Stimulated activated CD8-positive, alpha-beta memory T cell treated with anti-CD3 and anti-CD28 coated beads, Interleukin-15, amount 100 ng/mL, for 4 hours (primary cell): ENCODE measurements at places on chromosomes 3 and 15.
A peak's percentile ranks its signal among the peaks of the same experiment; 100 is the strongest.

- peak; percentile 20 for DNase-seq
These were observed 36.5 kb downstream of the DAPK2 start for GRCh38 chr15:64009798-64010261.

GRCh38 chr15:78057803-78058202 is 19.7 kb downstream of the TBC1D2B start:
- no peak for DNase-seq

GRCh38 chr3:197356275-197356674 is 57.9 kb upstream of the DLG1 start:
- DNase-seq: no peak

DNA sequence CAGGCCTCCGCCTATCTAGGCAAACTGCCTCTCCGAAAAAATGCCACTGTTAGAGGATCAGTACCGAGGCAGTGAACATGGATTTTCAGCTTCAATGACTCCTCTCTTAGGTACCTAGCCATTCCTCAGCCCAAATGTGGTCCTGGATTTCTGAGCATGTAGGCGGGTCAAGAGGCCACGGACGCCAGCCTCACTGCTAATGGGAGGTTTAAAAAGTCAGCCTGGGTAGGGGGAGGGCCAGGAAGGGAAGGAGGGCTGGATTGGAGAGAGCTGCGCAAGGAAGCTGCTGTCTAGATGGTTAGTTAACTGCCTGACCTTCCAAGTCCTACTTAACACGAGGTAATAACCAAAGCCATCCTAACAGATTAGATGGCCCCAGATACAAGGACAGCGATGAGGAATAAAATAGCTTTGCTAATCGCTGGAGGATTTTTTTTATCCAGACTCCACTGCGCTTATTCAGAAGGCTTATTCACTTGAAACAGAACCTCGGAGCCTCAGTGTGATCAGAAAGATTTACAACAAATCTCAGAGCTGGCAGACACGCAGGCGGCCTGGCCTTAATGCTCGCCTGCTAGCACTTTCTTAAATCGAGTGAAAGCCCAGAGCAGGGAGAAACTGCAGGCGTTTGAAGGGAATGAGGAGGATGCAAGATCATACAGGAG is 34.3 kb downstream of the TLE3 start:
- DNase-seq: no peak

GRCh38 chr15:66592505-66593218 is 26.9 kb upstream of the LCTL start:
- DNase-seq: no peak

DNA sequence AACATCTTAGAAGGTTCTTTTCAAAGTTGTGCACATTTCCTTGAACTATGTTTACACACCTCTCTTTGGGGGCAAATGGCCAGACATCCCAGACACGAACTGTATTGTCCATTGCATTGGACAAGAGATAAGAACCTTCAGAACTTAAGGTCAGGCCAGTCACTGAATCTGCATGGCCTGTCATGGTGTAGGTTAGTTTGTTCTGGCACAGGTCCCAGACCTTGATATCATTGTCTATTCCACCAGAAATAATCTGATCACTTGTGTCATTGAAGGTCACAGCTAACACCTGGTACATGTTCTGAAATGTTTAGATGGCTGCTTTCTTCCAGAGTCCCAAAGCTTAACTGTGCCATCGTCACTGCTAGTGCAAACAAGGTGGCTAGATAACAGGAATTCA is 55.7 kb downstream of the KCNAB1 start:
- DNase-seq: no peak

- no peak for DNase-seq
These were observed 81.2 kb upstream of the CDV3 start for GRCh38 chr3:133492159-133492741.

GRCh38 chr15:85388566-85389305 is 8.3 kb downstream of the AKAP13 start:
- DNase-seq: no peak

DNA sequence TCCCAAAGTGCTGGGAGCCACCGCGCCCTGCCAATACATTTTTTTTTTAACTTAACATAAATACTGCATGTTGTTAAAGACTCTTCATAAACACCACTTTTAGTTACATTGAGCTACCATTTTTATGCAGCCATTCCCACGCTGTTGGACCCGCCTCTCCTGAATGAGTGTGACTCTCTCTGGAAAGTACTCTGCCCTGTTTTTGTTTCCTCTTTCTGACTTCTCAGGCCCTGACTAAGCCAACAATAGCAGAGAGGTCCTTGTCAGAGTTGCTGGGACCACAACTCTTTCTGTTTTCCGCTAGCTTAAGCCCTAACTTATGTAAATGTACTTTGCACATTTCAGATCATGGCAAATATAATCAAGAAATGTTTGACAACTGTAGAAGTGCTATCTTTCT is 35.2 kb downstream of the PARP15 start:
- no peak for DNase-seq

- DNase-seq: no peak
These were observed 192.5 kb downstream of the SHOX2 start for GRCh38 chr3:157913741-157914150.

- DNase-seq: no peak
These were observed 207.9 kb upstream of the TBL1XR1 start for GRCh38 chr3:177405191-177405672.

GRCh38 chr3:126873416-126873815 is 109.5 kb upstream of the PLXNA1 start:
- no peak for DNase-seq

DNA sequence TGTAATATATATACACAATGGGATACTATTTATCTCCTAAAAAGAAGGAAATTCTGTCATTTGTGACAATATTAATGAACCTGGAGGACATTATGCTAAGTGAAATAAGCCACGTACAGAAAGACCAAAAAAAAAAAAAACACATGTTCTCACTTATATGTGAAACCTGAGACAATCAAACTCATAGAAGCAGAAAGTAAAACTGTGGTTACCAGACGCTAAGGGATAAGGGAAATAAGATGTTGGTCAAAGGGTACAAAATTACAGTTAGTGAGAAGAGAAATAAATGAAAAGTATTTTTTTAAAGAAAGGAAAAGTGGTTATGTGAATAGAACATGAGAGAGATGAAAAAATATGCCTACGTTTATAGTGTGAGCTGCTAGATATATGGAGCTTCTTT is 101.1 kb downstream of the CPNE4 start:
- DNase-seq: no peak

GRCh38 chr3:149319750-149320149 is 13.7 kb downstream of the TM4SF18 start:
- DNase-seq: no peak

GRCh38 chr3:28077572-28077971 is 163.8 kb upstream of the CMC1 start:
- no peak for DNase-seq

GRCh38 chr15:62950462-62950931 is 92.0 kb upstream of the TPM1 start:
- DNase-seq: no peak

DNA sequence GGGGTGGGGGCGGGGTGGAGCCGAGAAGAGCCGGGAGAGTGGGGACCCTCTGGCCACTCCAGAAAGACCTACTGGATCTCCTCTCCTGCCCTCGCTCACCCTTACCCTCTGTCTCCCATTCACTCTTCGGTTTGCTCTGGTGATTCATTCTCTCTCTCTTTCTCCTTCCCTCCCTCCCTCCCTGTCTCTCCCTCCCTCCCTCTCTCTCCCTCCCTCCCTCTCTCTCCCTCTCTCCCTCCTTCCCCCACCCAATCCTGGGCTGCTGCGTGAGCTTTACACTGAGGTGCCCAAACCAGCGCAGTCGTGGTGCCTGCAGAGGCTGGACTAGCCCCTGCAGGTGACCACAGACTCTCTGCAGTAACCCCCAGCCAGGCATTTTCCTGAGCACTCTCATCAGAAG is 32.2 kb upstream of the ADAMTS17 start:
- DNase-seq: no peak

DNA sequence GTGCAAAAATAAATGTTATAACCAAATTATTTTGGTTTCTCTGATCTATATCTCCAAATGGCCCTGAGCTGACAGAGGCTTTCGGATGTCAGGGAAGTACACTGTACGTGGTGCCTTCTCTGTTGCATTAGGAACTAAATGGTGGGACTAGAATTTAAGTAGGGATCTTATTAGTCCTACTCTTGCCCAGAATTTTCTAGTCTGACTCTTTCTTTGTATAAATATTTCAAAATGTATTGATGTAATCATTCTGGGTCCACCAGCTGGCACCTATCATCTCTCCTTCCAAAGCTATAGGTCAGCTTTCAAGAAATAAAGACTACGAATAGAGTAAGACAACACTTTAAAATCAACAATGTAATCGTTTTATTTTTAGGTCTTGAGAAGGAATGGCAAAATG is 22.3 kb upstream of the MLF1 start:
- DNase-seq: no peak

- no peak for DNase-seq
These were observed 20.4 kb downstream of the CFAP100 start for GRCh38 chr3:126414961-126415660.

DNA sequence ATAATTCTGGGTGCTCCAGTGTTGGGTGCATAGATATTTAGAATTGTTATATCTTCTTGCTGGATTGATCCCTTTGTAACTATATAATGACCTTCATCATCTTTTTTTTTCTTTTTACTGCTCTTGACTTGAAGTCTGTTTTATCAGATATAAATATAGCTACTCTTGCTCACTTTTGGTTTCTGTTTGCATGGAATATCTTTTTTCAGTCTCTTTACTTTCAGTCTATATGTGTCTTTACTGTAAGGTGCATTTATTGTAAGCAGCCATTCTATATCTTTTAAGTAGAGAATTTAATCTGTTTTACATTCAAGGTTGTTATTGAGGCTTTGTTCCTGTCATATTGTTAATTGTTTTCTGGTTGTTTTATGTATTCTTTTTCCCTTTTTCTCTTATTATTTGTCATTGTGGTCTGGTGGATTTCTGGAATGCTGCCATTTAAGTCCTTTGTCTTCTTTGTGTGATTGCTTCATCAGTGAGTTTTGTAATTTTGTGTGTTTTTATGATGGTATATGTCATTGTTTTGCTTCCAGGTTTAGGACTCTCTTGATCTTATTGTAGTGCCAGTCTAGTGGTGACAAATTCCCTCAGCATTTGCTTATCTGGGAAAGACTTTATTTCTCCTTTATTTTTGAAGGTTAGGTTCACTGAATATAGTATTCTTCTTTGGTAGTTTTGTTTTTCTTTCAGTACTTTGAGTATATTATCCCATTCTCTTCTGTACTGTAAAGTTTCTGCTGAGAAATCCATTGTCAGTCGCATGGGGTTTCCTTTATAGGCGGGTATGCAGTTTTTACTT is 8.3 kb upstream of the PRR23C start:
- DNase-seq: no peak

- no peak for DNase-seq
These were observed 488.3 kb upstream of the GOLIM4 start for GRCh38 chr3:168583977-168584376.

- DNase-seq: no peak
These were observed 132.6 kb upstream of the LRRN1 start for GRCh38 chr3:3666664-3667063.

DNA sequence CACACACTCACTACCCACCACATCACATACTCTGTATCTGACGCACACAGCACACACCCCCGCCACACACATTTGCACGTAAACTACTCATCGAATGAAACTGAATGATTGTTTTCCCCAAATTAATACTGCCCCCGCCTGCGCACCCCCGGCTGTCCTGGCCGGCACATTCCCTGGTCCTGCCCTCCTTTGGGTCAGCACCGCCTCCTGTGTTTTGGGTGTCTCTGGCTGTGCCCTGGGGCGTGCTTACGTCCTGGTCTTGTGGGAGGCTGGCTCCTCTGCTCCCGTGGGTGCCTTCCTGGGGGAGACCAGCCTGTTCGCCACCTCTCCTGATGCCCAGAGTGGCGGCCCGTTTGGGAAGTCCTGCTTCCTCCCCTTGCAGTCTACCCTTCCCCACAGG is 30.2 kb downstream of the APBA2 start:
- DNase-seq: no peak

GRCh38 chr3:127844326-127844942 is 22.1 kb upstream of the MGLL start:
- no peak for DNase-seq

GRCh38 chr3:13480340-13481318 is 523 bp downstream of the HDAC11 start:
- no peak for DNase-seq

GRCh38 chr3:189985948-189986347 is 134.7 kb downstream of the P3H2 start:
- no peak for DNase-seq

GRCh38 chr3:10706740-10707399 is 109.2 kb upstream of the SLC6A11 start:
- no peak for DNase-seq

DNA sequence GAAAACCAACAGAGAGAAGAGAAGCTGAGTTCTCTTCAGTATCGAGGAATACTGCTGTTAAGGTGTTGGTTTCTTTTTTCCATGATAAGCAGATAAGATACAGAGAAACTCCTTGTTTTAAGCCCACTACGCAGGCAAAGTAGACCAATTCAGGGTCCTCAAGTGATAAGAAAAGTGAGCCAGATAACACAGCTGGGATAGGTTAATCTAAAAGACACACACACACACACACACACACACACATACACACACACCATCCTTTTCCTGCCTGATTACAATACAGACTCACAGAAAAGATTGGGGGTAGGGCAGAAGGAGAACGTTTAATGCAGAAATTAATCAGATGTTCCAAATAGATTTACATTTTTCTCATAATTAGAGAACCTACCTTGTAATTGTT is 6.5 kb upstream of the PHLDB2 start:
- DNase-seq: no peak

DNA sequence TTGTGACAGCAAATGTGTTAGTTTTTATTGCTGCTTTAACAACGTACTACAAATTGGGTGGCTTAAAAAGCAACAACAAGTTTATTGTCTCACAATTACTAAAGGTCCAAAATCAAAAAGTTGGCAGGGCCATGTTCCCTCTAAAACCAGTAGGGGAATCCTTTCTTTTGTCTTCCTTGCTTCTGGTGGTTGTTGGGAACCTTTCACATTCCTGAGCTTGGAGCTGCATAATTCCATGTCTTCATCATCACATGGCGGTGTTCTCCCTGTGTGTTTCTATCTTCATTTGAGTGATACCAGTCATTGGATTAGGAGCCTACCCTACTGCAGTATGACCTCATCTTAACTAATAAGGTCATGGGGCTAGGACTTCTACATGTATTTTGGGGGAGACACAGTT is 7.4 kb downstream of the SPRED1 start:
- DNase-seq: no peak

DNA sequence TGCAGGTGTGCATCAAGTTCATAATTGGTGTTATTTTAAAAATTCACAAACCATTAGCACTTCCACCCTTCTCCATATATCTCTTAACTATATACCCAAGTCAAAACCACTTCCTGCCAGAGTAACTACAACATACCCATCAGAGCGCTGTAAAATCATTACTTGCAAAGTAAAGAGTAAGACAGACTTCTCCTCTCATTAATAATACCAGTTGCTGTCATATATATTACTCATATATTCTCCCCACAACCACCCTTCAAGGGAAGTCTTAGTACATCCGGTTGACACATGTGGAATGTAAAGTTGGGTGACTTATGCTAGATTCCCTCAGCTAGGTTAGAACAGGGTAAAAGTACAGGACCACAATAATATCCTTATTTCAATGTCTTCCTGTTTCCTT is 5.6 kb downstream of the TERC start:
- DNase-seq: no peak
